Activated CD4-positive, alpha-beta memory T cell treated with anti-CD3 and anti-CD28 coated beads for 36 hours (primary cell): ENCODE measurements at places on chromosomes 4 and X. TPM values are rescaled to one million over a fixed set of nuclear protein-coding genes. Genes with fewer than 3 reads are reported as not detected.

- H3K27ac ChIP-seq: no peak overlapping the region
- H3K4me1 ChIP-seq: peaks cover 40% of the 10 kb centered on the region
- no peak for DNase-seq
- H3K27me3 ChIP-seq: no peaks in the 10 kb centered on the region
These were observed 8.9 kb downstream of the EIF4E start for GRCh38 chr4:98919996-98920395.

- peaks cover 20% of the 10 kb centered on the region for H3K27me3 ChIP-seq
- H3K4me1 ChIP-seq: no peaks in the 10 kb centered on the region
- DNase-seq: no peak
- H3K36me3 ChIP-seq: no peaks in the 10 kb centered on the region
These were observed at the start of gene MTTP for GRCh38 chr4:99574530-99575324. Gene MTTP, plus strand, starts transcription at chr4:99574824. Its CDS starts 86 bp downstream, at chr4:99574910.

GRCh38 chrX:24607616-24608015, 39.5 kb downstream of the PCYT1B start:
- no peaks in the 10 kb centered on the region for H3K4me1 ChIP-seq
- no peaks in the 10 kb centered on the region for H3K36me3 ChIP-seq
- DNase-seq: no peak
- H3K27me3 ChIP-seq: peaks cover 3% of the 10 kb centered on the region

Gene FDCSP
- not detected for total RNA-seq

Gene ZNF732
- total RNA-seq: not detected

GRCh38 chr4:182754895-182755294, 162.3 kb downstream of the DCTD start:
- H3K36me3 ChIP-seq: no peaks in the 10 kb centered on the region
- H3K4me3 ChIP-seq: no peak overlapping the region
- DNase-seq: no peak
- peaks cover 2% of the 10 kb centered on the region for H3K27me3 ChIP-seq
- no peaks in the 10 kb centered on the region for H3K4me1 ChIP-seq
